Aorta (tissue), 5 donors: ENCODE measurements at places on chromosomes 4 and X. TPM values are rescaled to one million over a fixed set of nuclear protein-coding genes. Genes with fewer than 3 reads are reported as not detected.

Gene REELD1
- not detected for polyA plus RNA-seq

Gene VSIG4
- 105 TPM for polyA plus RNA-seq

Gene USP51
- 0.25 TPM for polyA plus RNA-seq

Gene TREX2
- polyA plus RNA-seq = not detected

Gene ARMCX6
- 14.8 TPM for polyA plus RNA-seq

Gene POU3F4
- not detected for polyA plus RNA-seq

Gene EXOC1L
- not detected for polyA plus RNA-seq

Gene CHM
- 2.8 TPM for polyA plus RNA-seq

Gene DNAAF6
- polyA plus RNA-seq = not detected

Gene SULT1E1
- polyA plus RNA-seq = 5.5 TPM

Gene GLRA2
- not detected for polyA plus RNA-seq

Gene SH3TC1
- 9.0 TPM for polyA plus RNA-seq

Gene PHEX
- polyA plus RNA-seq = not detected

Gene MAGEH1
- 51.3 TPM for polyA plus RNA-seq

Gene CSAG1
- polyA plus RNA-seq = not detected

Gene MSANTD1
- not detected for polyA plus RNA-seq

Gene CTPS2
- 12.4 TPM for polyA plus RNA-seq

Gene PNMA6A
- polyA plus RNA-seq = 0.74 TPM

Gene G3BP2
- 36.7 TPM for polyA plus RNA-seq

Gene TCEAL6
- polyA plus RNA-seq = 0.87 TPM

Gene TDO2
- 0.41 TPM for polyA plus RNA-seq

Gene DCAF8L2
- not detected for polyA plus RNA-seq

Gene CTSO
- 35.1 TPM for polyA plus RNA-seq

Gene ARMCX1
- polyA plus RNA-seq = 27.2 TPM

Gene ADH1A
- polyA plus RNA-seq = 1.6 TPM

Gene STIM2
- polyA plus RNA-seq = 5.0 TPM

Gene EREG
- polyA plus RNA-seq = not detected

Gene PCDH19
- polyA plus RNA-seq = 0.13 TPM

Gene USP53
- 24.9 TPM for polyA plus RNA-seq

Gene ACTRT1
- 0.33 TPM for polyA plus RNA-seq

Gene ALAS2
- polyA plus RNA-seq = not detected

Gene TMSB15A
- polyA plus RNA-seq = 2.4 TPM

Gene PARM1
- 112 TPM for polyA plus RNA-seq

Gene STAP1
- not detected for polyA plus RNA-seq

Gene SLC6A14
- 0.03 TPM for polyA plus RNA-seq

Gene SYTL4
- polyA plus RNA-seq = 3.6 TPM

Gene SHROOM2
- polyA plus RNA-seq = 0.28 TPM
